ENCODE measurements at places on chromosomes 16 and 17.

DNA sequence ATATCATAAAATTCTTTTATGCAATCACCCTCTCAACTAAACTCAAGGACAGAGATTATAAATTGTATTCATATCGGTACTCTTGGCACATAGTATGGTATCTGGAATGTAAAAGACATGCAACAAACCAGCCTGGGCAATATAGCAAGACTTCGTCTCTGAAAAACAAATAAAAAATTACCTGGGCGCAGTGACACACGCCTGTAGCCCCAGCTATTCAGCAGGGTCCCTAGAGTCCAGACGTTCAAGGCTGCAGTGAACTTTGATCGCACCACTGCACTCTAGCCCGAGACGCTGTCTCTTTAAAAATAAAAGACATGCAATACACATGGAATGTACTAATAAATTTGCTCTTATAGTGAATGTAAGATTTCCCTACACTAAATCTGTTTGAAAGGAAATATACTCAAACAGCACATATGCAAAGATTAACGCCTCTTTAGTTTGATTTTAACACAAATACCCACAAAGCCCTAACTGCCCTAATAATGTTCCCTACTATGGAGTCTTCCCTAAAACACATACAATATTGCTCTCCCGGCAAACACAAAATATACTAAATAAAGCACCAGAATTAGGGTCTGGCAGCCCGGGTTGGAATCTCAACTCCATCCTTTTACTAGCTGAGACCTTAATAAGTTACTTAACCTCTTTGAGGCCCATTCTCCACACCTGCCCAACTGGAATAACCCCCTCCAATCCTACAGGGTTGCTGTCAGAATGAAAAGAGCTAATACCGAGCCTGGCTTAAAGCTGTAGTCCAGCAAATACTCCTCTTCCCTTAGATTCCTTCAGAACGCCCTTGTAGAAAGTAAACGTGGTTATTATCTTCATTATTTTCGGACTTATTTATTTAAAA lies 1.2 kb downstream of the ABCA5 start:
- DNase-seq = no peak

DNA sequence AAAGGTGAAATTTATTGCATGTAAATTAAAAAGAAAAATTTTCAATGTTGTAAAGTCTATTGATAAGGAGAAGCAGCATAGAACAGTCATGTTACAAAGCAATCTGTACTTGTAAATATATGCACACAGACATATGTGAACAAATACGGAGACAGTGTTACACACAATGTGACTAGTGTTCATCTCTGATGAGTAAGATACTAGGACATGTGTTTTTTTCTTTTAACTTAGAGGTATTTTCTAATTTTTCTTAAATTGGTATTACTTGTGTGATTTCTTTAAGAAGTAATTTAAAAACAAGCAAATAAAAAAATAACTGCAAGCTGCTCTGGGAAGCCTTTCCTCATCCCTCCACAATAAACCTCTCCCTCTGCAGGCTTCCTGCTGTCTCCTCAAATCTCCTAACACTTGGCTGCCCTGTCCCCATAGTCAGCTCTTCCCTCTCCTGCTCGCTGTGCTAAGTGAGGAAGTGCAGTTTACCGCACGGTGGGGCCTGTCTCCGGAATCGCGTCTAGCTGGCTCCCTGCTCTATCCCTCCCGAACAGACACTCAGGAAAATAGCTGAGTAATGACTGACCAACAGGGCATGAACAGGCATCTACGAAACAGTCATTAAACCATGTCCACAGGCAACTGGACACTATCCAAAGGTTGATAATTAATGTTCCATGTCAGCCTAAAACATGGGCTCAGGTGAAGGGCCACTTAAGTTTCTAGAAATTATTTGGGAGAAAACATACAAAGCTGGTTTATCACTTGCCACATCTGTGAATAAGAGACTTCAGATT lies 35.9 kb downstream of the CMTM4 start:
- DNase-seq = peak; percentile 75

DNA sequence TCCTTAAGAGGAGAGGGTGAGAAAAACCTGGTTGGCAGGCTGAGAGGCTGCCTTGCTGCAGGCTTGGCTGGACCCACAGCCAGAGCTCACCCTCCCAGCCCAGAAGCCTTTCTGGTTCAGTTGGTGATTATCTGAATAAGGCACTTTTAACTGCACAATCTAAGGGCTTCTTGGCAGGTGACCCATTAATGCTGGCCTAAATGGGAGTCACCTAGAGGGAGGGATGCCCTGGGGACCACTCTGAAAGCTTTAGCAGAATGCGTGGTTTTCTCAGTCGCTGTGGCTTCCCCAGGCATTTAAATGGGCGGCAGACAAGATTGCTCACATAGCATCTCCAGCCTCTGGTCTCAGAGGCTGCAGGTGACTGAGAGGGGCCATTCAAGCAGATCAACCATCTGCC lies 33.2 kb upstream of the SHISA9 start:
- DNase-seq = no peak

GRCh38 chr17:173166-173911 lies 8.1 kb downstream of the DOC2B start:
- DNase-seq = no peak

DNA sequence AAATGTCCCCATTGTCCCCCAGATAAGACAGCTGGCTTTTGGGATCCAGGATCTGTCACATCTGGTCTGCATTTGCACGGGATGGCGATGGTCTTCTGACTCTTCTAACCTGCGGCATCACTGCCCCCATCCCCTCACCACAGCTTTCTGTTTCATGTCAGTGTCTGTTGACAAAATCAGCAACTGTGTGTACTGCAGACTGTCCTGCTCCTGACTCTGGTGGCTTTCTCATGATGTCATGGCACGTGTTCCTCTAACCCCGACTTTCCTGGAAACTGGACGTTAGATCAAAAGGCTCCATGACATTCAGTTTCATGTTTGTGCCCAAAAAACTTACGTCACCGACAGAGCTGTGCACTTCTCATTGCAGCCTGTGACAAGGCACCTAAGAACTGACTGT lies 30.1 kb upstream of the CPNE2 start:
- no peak for DNase-seq

DNA sequence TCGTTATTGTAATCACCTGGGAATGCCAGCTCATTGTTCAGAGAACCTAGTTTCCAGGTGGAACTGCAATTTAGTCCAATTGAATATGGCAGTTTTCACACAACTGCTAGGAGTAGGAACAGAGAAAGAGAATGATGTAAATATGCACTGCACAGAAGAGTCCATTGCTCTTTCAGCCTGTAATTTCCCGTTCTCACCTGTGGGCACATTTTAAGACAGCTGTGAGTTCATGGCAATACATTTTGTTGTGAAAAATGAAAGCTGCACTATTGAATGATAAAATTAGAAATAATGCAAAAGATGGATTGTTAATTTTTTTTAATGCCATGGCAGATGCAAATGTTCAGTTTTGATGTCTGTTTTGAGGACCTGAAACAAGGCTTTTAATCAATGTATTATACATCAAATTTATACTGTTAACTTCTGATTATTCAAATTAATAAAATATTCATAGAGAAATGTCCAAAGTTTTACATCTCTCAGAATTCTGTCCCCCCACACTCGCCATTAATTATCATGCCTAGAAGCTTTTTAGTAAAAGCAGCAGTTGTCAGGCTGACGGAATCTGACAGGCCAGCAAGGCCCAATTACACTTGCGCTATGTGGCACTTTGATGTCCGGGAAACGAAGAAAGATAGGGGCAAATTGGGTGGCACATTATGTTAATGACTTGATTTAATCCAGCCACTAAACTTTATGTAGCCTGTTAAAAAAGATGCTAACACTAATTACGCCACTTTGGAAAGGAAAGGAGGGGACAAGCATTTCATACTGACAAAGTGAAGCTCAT lies 72.2 kb downstream of the RPGRIP1L start:
- DNase-seq = no peak

GRCh38 chr17:19332371-19333131 lies 30.0 kb downstream of the B9D1 start:
- no peak for DNase-seq

DNA sequence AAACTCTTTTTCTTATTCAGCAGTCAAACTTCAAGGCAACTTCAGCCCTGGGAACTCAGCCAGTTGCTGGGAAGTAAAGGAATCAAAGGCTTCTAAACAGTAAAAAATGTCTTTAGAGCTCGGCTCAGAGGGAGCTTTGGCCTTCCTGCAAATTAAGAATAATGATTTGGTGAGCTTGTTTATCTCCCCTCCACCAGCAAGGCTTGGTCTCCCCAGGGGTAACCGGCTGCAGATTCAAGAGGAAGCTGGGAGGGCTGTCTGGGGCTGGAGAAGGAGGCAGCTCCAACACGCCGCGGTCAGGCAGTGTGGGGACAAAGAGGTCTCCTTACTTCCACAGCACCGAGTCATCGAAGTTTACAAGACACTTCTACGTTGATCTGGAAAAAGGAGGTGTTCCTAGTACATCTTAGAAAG lies 17.7 kb upstream of the DOC2B start:
- DNase-seq = no peak

DNA sequence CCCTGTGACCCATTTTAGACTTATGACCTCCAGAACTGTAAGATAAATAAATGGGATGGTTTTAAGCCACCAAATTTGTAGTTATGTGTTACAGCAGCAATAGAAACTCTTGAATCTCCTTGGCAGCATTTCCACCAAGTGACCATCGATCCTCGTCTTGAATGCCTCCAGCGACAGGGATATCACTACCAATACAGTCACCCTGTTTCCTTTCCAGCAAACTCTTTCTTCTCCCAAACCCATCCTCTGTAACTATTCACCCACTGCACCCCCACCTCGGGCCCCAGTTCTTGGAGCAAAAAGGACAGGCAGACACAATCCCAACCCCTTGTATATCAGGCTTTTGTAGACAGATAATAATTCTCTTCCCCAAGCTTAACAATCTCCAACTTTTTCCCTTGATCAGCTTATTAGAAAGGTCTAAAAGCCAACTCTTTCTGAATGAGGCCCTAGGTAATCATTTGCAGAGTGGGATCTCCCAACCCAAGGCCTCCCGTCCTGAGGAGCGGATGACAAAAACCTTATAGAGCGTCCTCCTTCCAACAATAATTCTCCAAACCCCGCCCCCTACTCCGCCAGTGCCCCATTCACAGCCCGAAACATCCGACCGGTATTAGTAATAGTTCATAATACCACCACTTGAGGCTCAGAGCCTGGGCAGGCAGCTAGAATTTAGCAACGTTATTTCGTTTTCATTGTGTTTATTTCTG lies 14.7 kb upstream of the PLLP start:
- DNase-seq = peak; percentile 87

DNA sequence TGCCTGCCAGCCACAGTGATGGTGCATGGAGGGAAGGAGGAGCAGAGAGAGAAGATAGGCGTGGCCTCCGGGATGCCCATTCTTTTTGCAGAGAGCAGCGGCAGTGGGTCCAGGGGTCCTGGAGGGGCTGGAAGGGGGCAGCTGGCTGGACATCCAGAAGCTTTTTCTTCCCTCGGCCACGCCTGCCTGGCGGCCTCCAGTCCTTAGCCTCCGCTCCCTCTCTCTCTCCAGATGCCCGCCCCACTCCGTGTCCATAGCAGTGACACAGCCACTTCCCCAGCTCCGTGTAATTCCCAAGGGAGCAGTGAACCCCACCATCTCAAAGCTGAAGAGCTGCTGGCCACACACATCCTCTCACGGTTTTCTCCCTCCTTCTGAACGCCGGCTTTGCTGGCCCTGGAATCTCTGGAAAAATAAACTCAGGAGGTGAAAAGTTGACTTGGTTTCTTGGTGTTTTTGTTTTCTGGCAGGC lies 26.3 kb upstream of the CDC42EP4 start:
- DNase-seq = no peak

GRCh38 chr17:81952792-81953228 lies 5.8 kb upstream of the MYADML2 start:
- no peak for DNase-seq

GRCh38 chr16:29989111-29989858 lies 6.1 kb downstream of the HIRIP3 start:
- DNase-seq = no peak

- no peak for DNase-seq
Measured at GRCh38 chr17:51935477-51935876, 223.0 kb downstream of the CA10 start.

DNA sequence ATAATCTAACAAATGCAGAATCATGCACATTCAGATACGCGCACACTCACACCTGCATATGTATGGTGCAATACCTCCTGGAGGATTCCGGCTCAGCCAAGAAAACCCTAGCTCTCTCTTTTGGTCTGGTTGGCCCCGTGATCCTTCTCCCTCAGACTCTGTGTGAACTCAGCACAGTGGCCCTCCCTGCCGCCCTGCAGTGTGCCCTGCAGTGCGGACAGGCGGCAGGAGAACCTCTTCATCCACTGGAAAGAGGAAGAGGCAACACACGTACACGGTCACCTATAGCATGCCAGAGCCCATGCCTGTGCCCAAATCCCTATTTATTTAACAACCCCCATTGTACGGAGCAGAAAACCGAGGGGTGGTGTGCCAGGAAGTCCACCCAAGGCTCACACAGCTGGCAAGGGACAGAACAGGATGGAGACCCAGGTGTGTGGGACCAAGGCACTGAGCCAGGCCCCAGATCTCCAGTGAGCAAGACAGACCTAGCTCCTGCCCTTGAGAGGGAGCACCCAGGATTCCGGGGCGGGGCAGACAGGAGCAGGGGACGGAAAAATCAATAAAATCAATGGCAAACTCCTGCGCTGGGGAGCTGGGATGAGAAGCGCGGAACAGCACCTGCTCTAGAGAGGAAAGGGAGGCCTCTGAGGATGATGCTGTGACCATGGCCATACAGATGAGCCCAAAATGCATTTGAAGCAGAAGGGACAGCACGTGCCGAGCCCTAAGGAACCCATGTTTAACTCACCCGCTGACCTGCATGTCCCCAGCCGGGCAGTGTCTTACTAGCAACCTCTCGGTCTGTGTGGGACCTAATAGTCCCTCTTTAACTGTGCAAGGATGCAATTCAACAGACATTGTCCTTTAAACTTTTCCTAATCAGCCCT lies 54.7 kb upstream of the CIBAR2 start:
- DNase-seq = no peak

DNA sequence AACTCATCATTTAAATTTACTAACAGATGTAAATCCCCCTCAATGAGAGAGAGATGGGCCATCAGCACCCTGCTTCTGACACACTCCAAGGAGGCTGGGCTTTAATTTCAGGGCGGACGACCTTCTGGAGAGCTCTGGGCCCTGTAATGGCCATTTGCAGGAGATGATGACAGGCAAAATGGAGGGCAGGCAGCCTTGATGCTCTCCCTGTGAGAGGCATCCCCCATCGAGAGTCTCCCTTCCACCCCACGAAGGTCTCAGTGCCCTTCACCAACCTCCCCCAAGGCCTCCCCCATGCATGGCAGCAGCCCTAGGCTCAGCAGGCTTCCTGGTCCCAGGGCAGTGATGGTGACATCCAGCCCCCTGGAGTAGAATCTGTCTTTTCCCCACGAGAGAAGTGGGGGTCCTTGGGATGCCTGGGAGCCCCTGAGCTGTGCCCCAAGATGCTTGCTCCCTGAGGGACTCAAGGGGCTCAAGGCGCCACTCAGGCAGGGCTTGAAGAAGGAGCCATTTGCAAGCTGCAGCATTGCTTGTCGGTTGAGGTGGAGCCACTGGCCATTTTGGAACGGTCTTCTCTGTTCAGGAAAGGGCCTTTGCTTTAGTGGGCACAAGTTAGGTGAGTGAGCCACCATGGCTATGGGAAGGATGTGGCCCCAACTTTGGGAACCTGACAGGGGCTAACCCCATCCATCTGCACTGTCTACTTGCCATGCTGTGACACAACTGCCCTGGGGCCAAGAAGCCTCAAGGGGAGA lies 82.6 kb downstream of the C16orf78 start:
- DNase-seq = no peak

Data from MG63 (cell line).